ENCODE measurements at places on chromosomes 2 and 18.

- ATAC-seq: no peak
These were observed 205.3 kb upstream of the CDH20 start for GRCh38 chr18:61127714-61128467.

- ATAC-seq: no peak
These were observed 29.9 kb downstream of the HK2 start for GRCh38 chr2:74863802-74864248.

- ATAC-seq: no peak
These were observed 66.8 kb upstream of the CTLA4 start for GRCh38 chr2:203800783-203801182.

DNA sequence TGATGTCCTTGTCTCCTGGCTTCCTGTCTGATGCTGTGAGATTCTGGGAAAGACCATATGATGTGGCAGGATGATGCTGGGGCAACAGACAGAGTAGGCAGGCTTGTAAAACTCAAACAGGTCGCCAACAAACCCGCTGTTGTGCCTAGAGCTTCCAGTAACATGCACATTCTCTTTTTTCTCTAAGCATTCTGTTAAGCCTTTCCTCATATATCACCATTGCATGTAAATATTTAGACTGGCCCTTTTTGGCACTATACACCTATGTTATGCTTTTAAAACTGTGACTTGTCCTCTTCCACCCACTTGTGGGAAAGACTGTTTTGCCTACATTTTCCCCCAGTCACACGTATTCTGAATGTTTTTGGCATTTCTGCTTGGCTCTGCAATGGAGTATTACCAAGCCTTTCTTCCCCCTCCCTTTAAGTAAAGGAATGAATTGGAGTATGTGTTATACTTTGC, 250.4 kb upstream of the TANK start:
- no peak for ATAC-seq

DNA sequence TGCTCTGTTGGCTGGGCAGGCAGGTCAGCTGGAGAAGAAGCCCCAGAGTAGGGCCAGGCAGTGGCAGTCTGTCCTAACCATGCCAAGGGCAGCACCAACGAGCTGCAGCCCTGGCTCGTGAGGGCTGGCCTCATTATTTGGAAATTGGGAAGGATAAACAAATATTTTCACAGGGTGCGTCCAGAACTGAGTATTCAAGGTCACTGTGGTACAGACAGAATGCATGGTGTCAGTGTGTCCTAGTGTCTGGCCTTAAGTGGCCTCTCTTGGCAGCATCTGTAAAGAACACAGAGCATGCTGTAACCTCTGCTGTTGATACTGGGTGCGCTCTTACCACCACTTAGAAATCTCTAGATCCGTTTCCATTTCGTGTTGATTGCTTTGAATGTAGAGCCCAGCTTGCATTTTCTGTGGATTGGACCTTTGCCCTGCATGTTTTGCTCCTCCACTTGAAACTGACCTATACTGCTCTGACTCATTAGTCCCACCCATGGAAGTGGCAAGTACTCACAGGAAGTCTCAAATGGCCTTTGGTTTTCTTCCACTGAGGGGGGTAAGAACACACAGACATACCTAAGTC, 88.2 kb downstream of the GREB1L start:
- ATAC-seq: no peak

DNA sequence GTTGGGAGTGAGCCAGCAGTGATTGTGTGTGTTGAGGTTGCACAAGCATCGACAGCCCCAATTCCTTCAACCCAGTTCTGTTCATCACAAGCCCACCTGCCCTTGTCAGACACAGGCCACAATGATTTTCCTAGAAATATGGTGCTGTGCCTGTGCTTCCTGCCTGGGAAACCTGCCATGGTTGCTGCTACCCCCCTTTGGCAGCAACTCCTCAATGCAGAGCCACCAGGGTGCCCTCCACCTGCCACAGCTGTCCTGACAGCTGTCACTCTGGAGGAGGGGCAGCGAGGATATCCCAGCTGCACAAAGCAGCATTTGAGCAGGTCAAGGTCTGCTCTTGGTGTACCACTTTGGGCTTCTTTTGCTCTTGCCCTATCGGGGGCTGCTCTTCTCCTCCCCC, 27.1 kb downstream of the SMIM21 start:
- no peak for ATAC-seq

DNA sequence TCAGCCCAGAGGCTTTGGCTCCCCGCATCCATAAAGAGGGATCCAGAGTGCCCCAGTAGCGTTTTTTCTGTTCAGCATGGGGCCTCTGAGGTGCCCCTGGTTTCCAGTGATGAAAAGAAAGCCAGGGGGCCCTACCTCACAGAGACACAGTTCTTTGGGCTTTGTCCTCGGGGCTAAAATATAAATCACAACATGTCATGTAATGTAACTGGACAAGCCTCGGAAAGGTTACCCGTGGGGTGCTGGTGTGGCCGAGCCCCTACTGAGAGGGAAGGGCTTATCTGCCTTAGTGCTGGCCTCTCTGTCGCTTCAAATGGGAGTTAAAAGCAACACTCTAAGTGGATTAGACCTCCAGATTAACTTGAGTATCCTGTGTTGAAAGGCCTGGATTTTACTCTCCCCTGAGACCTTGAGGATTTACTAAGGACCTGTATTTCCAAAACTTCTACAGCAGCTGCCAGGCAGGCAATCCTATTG, 251.6 kb upstream of the APCDD1 start:
- no peak for ATAC-seq

- ATAC-seq: no peak
These were observed 6.3 kb downstream of the SGPP2 start for GRCh38 chr2:222430681-222431080.

DNA sequence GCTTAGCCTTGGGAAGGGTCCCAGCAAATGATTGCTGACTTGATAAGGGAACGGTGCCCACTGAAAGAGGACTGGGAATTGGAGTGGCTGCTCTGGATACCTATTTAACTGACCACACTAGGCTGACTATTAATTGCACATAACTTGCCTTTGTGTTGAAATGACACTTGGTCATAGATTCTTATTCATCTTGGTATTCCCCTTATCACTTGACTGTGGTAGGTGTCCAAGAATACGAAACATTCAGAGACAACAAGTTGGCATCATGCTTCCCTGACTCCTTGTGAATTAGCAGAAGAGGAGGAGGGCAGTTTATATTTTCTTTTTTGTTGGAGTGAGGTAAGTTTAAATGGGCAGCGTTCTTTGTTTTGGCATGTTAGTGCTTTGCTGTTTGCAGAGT, 13.4 kb downstream of the FMNL2 start:
- ATAC-seq: no peak

DNA sequence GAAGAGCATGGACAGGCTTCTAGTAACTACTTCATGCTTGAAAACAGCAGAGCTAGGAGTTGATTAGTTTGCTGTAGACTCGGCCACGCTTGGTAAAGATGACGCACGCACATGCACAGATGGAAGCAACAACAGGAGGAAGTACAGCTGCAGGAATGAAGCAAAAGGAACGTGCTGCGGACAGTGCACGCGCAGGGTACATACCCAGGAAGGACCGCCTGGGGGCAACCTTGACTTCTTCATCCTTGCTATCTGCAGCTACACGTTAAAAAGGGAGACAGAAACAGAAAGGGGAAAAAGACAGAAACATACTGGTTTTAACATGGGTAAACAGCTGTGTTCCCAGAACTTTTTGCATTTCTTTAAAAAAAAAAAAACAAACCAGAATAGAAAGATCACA, 17.7 kb downstream of the SLC66A2 start:
- no peak for ATAC-seq

- ATAC-seq: no peak
These were observed 52.1 kb downstream of the PSTPIP2 start for GRCh38 chr18:46019936-46020335.

GRCh38 chr18:5064841-5065370, 132.2 kb downstream of the AKAIN1 start:
- ATAC-seq: no peak

DNA sequence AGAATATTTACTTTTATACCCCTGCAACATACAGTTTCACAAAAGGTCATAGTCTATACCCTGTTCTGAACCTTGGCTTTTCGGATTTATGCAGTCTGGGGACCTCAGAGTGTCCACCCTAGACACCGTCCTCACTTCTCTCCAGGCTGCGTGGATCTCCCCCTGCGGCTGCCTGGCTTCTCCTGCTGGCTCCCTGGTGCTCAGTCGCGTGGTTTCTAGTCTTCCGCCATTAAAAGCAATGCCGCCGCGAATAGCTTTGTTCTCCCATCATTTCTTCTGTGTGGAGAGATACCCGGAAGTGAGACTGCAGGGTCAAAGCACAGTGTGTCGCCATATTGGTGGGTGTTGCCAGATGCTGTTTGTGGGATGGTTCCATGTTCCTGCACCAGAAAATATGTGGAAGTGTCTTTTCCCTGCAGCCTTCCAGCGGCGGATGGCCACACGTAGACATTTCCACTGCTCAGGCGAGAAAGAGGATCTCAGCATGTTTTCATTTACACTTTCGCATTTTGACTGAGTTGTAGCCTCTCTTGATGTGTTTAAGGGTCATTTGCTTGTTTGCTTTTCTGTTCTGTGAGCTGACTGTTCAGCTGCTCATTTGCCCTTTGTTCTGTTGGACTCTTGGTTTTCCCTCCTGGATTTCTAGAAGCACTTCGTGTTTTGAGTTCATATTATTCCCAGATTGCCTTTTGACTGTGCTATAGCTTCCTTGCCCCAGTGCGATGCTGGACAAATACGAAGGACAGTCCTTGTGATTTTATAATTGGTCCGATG, 22.9 kb upstream of the ASB1 start:
- no peak for ATAC-seq

GRCh38 chr2:6337472-6337820, 528.3 kb downstream of the CMPK2 start:
- no peak for ATAC-seq
